ENCODE measurements at places on chromosomes 11 and 22. TPM values are rescaled to one million over a fixed set of nuclear protein-coding genes. Genes with fewer than 3 reads are reported as not detected.

DNA sequence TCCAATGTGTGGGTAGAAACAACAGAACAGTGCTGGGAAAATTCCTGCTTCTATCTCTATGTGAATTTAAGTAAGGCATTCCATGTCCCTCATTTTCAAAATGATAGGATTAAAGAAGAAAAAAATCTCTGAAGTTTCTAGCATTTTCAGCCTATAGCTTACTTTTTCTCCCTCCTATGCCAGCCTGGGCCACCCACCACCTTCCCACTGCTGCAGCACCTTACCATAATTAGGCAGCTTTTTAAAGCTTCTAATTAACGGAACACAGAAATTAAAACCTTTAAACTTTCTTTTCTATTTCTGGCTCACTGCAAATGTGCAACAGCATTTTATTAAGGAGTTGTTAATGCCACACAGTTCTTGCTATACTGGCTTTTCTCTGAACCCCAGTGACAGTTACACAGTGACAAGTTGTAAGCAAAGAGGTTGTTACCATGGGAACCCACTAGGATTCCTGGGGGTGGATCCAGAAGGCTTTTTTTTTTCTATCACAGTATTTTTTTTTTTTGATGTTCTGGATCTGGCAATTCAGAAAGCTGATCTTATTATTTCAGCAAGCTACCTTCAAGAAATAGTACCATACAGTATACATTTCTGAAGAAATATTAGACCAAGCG lies 20.2 kb downstream of the CELF1 start:
- H3K27me3 ChIP-seq, result no peaks in the 10 kb centered on the region
- no peak overlapping the region for H3K27ac ChIP-seq
- DNase-seq, result no peak

Gene HORMAD2
- total RNA-seq, result not detected

DNA sequence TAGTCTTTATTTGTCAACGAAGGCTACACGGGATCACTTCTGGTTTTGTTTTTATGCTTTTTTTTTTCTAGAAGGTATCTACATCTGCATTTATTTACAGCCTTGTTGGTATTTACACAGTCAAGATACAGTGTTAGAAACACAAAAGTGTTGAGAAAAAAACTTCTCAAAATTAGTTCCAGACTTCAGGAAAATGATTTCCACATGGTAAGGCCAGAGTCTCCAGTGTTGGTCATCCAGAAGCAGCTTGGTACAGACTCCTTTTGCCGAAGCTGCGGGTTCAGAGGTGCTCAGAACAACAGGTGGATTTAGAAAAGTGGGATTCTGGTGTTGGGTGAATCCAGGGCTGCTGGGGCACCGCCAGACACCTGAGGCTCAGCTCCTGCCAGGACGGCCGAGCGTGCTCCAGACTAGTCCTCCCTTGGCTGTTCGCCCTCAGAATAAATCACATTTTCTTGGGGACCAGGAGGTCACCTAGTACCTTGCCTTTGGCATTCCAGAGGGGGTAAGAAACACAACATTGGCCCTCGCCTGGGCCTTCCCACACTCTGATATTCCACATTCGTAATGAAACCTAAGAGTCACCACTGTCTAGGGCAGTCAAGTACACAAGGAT lies 78.7 kb upstream of the NARS2 start:
- H3K27ac ChIP-seq, result no peak overlapping the region
- no peak for DNase-seq
- H3K27me3 ChIP-seq, result no peaks in the 10 kb centered on the region
- H3K4me3 ChIP-seq, result no peak overlapping the region
- H3K4me1 ChIP-seq, result no peaks in the 10 kb centered on the region

DNA sequence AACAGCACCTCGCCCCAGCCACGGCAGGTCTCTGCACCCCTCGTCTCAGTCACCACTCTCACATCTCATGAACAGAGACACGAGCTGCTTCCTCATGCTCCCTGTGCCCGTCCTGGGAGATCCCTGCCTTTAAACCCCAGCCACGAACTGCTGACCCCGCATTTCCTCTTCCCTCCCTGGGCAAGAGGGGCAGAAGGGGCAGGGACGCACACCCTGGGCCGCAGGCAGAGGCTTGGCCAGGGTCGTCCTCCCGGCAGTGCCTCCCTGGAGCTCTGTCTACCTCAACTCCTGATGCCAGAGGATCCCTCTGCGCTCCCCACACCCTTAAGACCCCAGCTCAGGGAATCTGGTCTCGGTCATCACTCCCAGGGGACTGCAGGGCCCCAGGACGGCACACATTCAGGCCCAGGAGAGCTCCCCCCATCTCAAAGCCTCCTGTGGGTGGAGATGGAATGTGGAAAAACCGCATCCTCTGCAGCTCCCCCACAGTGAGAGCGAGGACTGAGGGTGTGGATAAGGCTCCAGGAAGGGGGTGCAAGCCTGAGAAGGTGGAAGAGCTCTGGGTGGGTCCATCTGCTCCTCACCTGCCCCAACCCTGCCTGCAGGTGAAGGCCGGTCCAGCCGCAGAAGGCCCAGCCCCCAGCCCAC lies 1.2 kb downstream of the BID start:
- H3K36me3 ChIP-seq, result no peaks in the 10 kb centered on the region
- H3K27ac ChIP-seq, result no peak overlapping the region
- DNase-seq, result no peak

DNA sequence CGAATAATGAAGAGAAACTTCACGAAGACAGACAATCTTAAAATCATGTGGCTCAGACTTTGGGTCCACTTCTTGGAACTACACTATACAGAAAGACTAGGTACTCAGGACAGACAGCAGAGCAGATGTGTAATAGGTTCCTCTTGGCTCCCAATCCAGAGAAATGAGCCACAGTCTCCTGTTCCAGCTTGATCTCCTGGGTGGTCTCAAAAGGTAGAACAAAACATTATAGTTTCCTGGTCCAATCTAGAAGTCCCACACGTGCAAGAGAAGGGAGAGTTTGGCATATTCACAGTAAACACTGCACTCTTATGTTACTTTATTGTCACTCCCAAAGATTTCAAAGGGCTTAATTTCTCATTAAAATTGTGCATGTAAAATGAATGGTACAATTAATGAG lies 134.5 kb upstream of the FIBIN start:
- no peak overlapping the region for H3K27ac ChIP-seq
- no peaks in the 10 kb centered on the region for H3K27me3 ChIP-seq

Gene PNPLA3
- total RNA-seq, result 1.3 TPM

GRCh38 chr11:27280140-27280539 lies 82.9 kb downstream of the CCDC34 start:
- DNase-seq, result no peak
- no peaks in the 10 kb centered on the region for H3K36me3 ChIP-seq
- peaks cover 10% of the 10 kb centered on the region for H3K4me1 ChIP-seq
- H3K27ac ChIP-seq, result no peak overlapping the region

Gene VPREB1
- total RNA-seq, result not detected

DNA sequence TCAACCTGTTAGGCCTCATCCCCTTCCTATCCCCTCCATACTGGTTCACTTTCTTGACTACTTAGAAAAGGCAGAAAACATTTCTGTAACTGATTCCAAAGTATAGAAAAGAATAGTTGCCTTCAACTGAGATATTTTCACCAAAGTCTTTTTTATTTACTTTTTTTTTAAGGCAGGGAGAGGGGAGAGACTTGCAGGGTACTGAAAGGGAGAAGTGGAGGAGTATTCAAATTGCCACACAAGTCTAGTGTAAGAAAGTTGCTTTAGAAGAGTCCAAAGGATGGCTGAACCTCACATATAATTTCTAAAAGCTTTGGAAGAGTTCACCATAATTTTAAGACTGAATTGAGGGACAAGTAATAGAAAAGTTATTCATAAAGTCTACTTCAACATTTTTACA lies 6.3 kb downstream of the PHF21A start:
- H3K36me3 ChIP-seq, result no peaks in the 10 kb centered on the region
- no peak for DNase-seq
- H3K27me3 ChIP-seq, result no peaks in the 10 kb centered on the region
- no peak overlapping the region for H3K4me3 ChIP-seq
- H3K4me1 ChIP-seq, result no peaks in the 10 kb centered on the region
- H3K27ac ChIP-seq, result no peak overlapping the region

DNA sequence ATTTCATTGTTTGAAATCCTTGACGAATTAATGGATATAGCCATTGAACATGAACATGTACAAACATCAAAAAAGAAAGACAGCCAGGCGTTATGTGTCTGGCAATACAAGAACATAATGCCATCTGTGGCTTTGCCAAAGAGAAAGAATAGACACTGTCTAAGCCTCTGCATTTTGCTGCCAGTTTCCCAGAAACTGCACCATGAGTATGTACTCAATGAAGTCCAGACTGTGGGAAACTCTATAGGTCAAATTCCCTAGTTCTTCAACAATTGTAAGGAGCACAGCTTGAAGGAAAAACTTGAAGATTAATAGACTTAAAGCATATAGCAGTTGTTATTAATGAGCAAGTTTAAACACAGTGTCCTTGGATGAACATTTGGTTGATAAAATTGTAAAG lies 71.3 kb downstream of the BBOX1 start:
- no peak overlapping the region for H3K27ac ChIP-seq
- no peaks in the 10 kb centered on the region for H3K4me1 ChIP-seq
- H3K27me3 ChIP-seq, result no peaks in the 10 kb centered on the region

- no peaks in the 10 kb centered on the region for H3K4me1 ChIP-seq
- no peak overlapping the region for H3K4me3 ChIP-seq
- H3K27me3 ChIP-seq, result no peaks in the 10 kb centered on the region
- no peak overlapping the region for H3K27ac ChIP-seq
- DNase-seq, result no peak
Measured at GRCh38 chr22:32088084-32088483, 45.0 kb downstream of the SLC5A1 start.

DNA sequence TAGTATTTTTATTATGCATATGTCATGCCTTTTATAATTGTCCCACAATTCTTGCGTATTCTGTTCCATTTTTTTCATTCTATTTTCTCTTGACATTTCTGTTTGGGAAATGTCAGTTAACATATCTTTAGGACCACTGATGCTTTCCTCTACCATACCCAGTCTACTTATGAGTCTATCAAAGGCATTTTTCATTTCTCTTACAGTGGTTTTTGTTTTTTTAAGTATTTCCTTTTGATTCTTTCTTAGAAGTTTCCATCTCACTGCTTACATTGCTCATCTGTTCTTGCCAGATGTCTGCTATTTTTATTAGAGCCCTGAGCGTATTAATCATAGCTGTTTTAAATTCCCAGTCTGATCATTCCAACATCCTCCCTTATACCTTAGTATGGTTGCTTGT lies 29.3 kb upstream of the OR8B8 start:
- no peak overlapping the region for H3K4me3 ChIP-seq
- H3K27me3 ChIP-seq, result no peaks in the 10 kb centered on the region
- no peak overlapping the region for H3K27ac ChIP-seq

DNA sequence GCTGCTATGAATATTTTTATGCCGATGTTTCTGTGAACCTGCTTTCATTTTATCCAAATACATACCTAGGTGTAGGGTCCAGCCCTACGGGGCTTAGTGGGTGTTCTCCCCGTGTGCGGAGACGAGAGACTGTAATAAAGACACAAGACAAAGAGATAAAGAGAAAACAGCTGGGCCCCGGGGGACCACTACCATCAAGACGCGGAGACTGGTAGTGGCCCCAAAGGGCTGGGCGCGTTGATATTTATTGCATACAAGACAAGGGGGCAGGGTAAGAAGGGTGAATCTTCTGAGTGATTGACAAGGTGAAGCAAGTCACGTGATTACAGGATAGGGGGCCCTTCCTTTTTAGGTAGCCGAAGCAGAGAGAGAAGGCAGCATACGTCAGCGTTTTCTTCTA lies 920.1 kb downstream of the BRD1 start:
- no peak overlapping the region for H3K27ac ChIP-seq
- H3K4me1 ChIP-seq, result no peaks in the 10 kb centered on the region
- H3K4me3 ChIP-seq, result no peak overlapping the region
- H3K36me3 ChIP-seq, result no peaks in the 10 kb centered on the region
- DNase-seq, result no peak

DNA sequence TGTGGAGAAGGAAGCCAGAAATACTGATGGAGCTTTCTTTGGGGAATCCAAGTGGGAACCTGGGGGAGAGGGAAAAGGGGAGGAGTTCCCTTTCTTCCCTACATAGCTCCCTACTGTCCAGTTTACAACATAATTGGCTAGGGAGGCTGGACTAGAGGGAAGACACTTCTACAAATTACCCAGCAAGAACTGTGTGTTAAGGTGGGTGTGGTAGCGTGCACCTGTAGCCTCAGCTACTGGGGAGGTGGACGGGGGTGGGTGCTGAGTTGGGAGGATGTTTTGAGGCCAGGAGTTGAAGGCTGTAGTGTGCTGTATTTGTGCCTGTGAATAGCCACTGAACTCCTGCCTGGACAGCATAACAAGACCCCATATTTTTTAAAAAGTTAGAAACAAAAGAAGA lies 74.0 kb downstream of the NAV2 start:
- H3K4me1 ChIP-seq, result no peaks in the 10 kb centered on the region
- DNase-seq, result no peak
- H3K27me3 ChIP-seq, result no peaks in the 10 kb centered on the region

Gene LRRN4CL
- 24.3 TPM for total RNA-seq

DNA sequence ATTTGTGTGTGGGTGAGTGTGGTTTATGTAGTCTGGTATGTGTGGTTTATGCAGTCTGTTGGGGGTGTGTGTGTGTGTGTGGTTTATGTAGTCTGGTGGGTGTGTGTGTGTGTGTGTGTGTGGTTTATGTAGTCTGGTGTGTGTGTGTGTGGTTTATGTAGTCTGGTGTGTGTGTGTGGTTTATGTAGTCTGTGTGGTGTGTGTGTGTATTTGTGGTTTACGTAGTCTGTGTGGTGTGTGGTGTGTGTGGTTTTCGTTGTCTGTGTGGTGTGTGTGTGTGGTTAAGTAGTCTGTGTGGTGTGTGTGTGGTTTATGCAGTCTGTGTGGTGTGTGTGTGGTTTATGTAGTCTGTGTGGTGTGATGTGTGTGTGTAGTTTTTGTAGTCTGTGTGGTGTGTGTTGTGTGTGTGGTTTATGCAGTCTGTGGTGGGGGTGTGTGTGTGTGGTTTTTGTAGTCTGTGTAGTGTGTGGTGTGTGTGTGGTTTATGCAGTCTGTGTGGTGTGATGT lies 26.2 kb upstream of the PARVG start:
- no peaks in the 10 kb centered on the region for H3K4me1 ChIP-seq
- H3K4me3 ChIP-seq, result no peak overlapping the region
- no peak for DNase-seq
- no peaks in the 10 kb centered on the region for H3K27me3 ChIP-seq
- H3K36me3 ChIP-seq, result no peaks in the 10 kb centered on the region
- no peak overlapping the region for H3K27ac ChIP-seq

GRCh38 chr11:72668629-72669347 lies 5.4 kb downstream of the PDE2A start:
- no peaks in the 10 kb centered on the region for H3K36me3 ChIP-seq
- H3K4me1 ChIP-seq, result no peaks in the 10 kb centered on the region
- H3K27ac ChIP-seq, result no peak overlapping the region

Gene TEAD1
- 67.6 TPM for total RNA-seq

DNA sequence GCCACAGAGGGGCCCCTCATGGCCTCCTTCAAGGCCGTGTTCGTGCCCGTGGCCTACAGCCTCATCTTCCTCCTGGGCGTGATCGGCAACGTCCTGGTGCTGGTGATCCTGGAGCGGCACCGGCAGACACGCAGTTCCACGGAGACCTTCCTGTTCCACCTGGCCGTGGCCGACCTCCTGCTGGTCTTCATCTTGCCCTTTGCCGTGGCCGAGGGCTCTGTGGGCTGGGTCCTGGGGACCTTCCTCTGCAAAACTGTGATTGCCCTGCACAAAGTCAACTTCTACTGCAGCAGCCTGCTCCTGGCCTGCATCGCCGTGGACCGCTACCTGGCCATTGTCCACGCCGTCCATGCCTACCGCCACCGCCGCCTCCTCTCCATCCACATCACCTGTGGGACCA lies 10.0 kb downstream of the CXCR5 start:
- no peaks in the 10 kb centered on the region for H3K27me3 ChIP-seq
- no peak overlapping the region for H3K4me3 ChIP-seq
- no peaks in the 10 kb centered on the region for H3K36me3 ChIP-seq
- H3K4me1 ChIP-seq, result peaks cover 6% of the 10 kb centered on the region

All from ovary (tissue), 10 donors.